ENCODE measurements at places on chromosomes 4 and X.

DNA sequence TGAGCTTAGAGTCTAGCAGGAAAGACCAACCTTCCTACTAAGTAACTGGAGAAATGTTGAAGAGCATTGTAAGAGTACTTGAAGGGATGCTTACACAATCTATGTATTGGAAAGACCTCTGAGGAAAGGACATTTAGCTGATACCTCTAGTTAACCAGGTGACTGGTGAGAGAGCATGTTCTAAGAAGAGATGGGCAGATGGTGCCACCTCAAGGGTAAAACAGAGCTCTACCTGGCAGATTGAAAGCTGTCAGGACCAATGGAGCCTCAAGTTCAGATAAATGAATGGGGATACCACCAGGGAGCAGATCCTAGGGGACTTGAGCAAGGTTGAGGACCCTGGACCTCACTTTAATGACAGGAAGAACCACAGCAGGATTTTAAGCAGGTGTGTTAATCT, 196.4 kb downstream of the QDPR start:
- no peak for DNase-seq

GRCh38 chrX:72634331-72634730, 61.7 kb upstream of the HDAC8 start:
- no peak for DNase-seq

GRCh38 chr4:122775039-122775438, 42.5 kb downstream of the BBS12 start:
- DNase-seq, result no peak

- no peak for DNase-seq
Measured at GRCh38 chr4:26299254-26299882, 21.4 kb upstream of the RBPJ start.

GRCh38 chr4:40874331-40874730, 124.6 kb downstream of the NSUN7 start:
- no peak for DNase-seq

GRCh38 chr4:43238585-43238984, 346.1 kb downstream of the GRXCR1 start:
- no peak for DNase-seq

DNA sequence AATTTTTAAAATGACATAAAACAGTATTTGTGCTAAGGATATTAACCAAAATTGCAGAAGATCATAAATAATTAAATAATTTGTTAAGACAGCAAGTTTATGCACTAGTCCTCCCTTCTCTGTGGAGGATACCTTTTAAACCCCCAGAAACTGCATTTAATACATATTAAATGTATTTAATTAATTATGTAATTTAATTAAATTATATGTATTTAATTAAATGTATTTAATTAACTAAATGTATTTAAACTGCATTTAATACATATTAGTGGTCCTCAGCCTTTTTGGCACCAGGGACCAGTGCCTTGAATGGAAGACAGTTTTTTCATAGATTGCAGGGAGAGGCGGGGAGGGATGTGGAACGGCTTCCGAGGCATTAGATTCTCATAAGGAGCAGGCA, 404.6 kb downstream of the ARHGAP24 start:
- DNase-seq, result no peak

DNA sequence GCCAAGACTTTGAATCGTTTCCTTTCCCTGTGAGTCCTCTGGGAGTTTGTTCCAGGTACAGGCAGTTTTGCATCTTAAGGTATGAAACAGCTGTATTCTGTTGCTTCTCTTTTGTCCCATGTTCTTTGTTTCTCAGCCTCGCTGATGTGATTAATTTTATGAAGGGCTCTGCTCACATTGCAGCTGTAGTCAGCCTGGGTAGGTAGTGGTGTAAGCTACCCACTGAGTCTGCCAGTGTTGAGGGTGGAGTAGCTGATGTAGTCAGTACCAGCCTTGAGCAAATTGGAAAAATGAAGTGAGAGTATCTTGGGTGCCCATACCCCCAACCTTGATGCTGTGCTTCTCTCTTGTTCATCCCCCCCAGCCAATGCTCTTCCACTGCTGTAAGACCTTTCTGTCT, 139.6 kb upstream of the SMIM31 start:
- DNase-seq, result no peak

DNA sequence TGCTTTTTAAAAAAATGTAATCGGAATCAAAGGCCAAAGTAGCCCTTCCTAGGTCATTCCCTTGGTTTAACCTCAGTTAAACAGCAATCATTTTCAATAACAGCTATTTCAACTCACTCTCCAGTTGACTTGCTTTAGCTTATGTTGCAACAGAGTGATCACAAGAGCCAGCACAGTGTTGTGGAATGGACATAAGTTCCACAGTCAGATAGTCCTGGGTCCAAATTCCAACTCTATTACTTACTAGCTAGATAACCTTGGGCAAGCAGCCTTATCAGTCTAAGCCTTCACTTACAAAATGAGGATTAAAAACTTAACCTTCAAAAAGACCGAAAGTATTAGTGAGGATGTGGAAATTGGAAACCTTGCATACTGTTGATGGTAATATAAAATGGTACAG, 9.2 kb upstream of the GPC3 start:
- no peak for DNase-seq

DNA sequence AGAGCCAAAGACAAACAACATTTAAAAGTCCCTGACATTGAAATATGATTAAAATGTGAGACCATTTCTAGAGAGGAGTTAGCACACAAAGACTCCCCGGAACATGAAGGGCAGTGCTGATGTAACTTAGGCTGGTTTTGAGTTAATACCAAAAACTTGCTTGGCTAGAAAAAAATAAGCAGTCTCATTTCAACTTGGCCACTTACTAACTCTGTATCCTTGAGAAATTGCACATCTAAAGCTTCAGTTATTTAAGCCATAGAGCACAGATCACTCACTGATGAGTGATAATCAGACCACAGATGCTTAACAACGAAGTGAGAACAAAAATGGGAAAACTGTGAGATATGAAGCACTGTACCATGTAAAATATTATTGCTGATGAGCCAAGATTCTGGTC, 65.9 kb upstream of the MAOA start:
- DNase-seq, result peak; percentile 7

DNA sequence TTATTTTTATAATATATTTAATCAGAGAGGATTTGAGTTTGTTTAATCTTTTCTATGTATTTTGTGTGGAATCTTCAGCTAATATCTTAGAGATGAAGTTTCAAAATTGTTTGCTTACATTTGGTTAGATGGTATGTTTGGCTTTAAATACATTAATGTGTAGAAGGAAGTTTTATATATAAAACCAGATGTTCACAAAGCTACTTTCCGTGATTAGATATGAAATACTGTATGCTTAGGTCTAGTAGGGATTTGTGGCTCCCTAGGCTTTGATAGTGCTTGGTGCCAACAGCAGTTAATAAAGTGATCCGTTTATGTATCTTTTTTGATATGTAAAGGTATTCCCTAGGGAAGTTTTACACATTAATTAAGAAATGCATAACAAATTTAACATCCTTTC, 223.0 kb downstream of the ARHGAP10 start:
- no peak for DNase-seq

GRCh38 chrX:123487669-123488068, 245.2 kb downstream of the THOC2 start:
- DNase-seq, result no peak

DNA sequence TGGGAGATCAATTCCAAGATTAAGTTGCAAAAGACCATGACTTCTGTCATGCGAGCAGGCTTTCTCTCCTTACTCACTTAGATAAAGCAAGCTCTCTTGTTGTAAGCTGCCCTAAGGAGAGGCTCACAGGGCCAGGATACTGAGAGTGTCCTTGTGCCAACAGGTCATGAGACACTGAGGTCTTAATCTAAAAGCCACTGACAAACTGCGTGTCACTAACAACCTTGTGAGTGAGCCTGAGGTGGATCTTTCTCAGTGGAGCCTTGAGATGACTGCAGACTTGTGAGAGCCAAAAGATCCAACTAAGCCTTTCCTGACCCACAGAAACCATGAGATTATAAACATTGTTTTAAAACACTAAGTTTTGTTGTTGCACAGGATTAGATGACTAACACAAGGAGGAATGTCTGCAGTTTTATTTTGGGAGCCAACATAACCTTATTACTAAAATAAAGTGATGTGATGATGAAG, 170.5 kb downstream of the SLC39A8 start:
- DNase-seq, result no peak

DNA sequence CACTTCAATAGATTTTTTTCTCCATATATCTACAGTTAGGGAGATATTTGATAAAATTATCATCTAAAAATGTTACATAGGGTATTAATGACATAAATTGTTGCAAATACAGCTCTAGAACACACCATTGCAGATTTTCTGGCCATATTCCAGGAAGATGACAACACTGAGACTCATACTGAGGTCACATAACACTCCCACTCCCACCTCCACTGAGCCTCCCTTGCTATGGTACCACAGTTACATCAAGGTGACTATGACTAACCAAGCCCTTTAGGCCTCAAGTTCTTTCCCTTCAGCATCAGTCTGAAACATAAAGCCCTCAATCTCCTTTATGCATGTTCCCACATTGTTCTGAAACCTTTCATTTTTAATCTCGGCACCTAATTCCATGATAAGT, 932.0 kb upstream of the IGFBP7 start:
- no peak for DNase-seq

All from activated CD4-positive, alpha-beta T cell treated with anti-CD3 and anti-CD28 coated beads, Interleukin-2, Interleukin-4, amounts not matched to agents 100 ng/mL and 50 ng/mL, durations not matched to agents 16 hours and 8 hours (primary cell).